ENCODE measurements at places on chromosomes 6 and 20. TPM values are rescaled to one million over a fixed set of nuclear protein-coding genes. Genes with fewer than 3 reads are reported as not detected.

The FGD2 gene
- total RNA-seq = not detected

The NNAT gene
- total RNA-seq = 1.3 TPM

The RSPO4 gene
- total RNA-seq = not detected

The POLR1C gene
- 28.5 TPM for total RNA-seq

The SCGN gene
- not detected for total RNA-seq

The TSPO2 gene
- total RNA-seq = not detected

The C20orf141 gene
- total RNA-seq = 0.32 TPM

The LRRC1 gene
- 17.7 TPM for total RNA-seq

The TBXT gene
- not detected for total RNA-seq

The CD40 gene
- total RNA-seq = 0.97 TPM

The SPEF1 gene
- total RNA-seq = under 0.01 TPM

The CLPSL2 gene
- not detected for total RNA-seq

The C2 gene
- 1.3 TPM for total RNA-seq

The CEP85L gene
- total RNA-seq = 13.2 TPM

The SRSF12 gene
- under 0.01 TPM for total RNA-seq

The RIPOR3 gene
- 29.3 TPM for total RNA-seq

The FILIP1 gene
- total RNA-seq = 0.32 TPM

The TNFRSF6B gene
- 31.5 TPM for total RNA-seq

The TRIM40 gene
- not detected for total RNA-seq

The ZBP1 gene
- total RNA-seq = not detected

The ZNF391 gene
- 0.32 TPM for total RNA-seq

The SNX21 gene
- 60.9 TPM for total RNA-seq

The EEF1A2 gene
- 0.43 TPM for total RNA-seq

The VSX1 gene
- total RNA-seq = not detected

All from fibroblast of villous mesenchyme (primary cell).